ENCODE measurements at places on chromosomes 11 and 22. TPM values are rescaled to one million over a fixed set of nuclear protein-coding genes. Genes with fewer than 3 reads are reported as not detected.

MS4A5 gene
- not detected for total RNA-seq

MN1 gene
- 0.32 TPM for total RNA-seq

ABCC8 gene
- not detected for total RNA-seq

PGA4 gene
- not detected for total RNA-seq

LSP1 gene
- total RNA-seq: not detected

NAT10 gene
- total RNA-seq: 14.6 TPM

TSPAN4 gene
- 76.0 TPM for total RNA-seq

SLC17A6 gene
- total RNA-seq: not detected
